ENCODE measurements at places on chromosomes 11 and 22. TPM values are rescaled to one million over a fixed set of nuclear protein-coding genes. Genes with fewer than 3 reads are reported as not detected.

The FBXO7 gene
- total RNA-seq, result 93.6 TPM

The TBX1 gene
- total RNA-seq, result 1.9 TPM

The OR9Q1 gene
- not detected for total RNA-seq

The OR8A1 gene
- total RNA-seq, result not detected

The RAB3IL1 gene
- 1.0 TPM for total RNA-seq

The UBQLN3 gene
- not detected for total RNA-seq

The OTOG gene
- not detected for total RNA-seq

The SHISA8 gene
- not detected for total RNA-seq

The SERPIND1 gene
- 1.5 TPM for total RNA-seq

The OR5D13 gene
- not detected for total RNA-seq

The SAA4 gene
- total RNA-seq, result not detected

The SIK2 gene
- 10.4 TPM for total RNA-seq

The PLAAT2 gene
- total RNA-seq, result not detected

The TNNI2 gene
- total RNA-seq, result not detected

The GAL3ST1 gene
- not detected for total RNA-seq

The NLRP10 gene
- not detected for total RNA-seq

The CARD10 gene
- total RNA-seq, result 33.2 TPM

The MRGPRF gene
- total RNA-seq, result not detected

The TECTA gene
- 0.40 TPM for total RNA-seq

The AGBL2 gene
- total RNA-seq, result 0.07 TPM

The RAB39A gene
- total RNA-seq, result not detected

The RBFOX2 gene
- total RNA-seq, result 181 TPM

The FIBIN gene
- total RNA-seq, result not detected

The GPR83 gene
- not detected for total RNA-seq

The SEPTIN3 gene
- total RNA-seq, result 0.13 TPM

The TST gene
- 40.9 TPM for total RNA-seq

The NAALADL1 gene
- total RNA-seq, result 4.4 TPM

The CTSW gene
- not detected for total RNA-seq
